ENCODE measurements at places on chromosomes 1 and 21. TPM values are rescaled to one million over a fixed set of nuclear protein-coding genes. Genes with fewer than 3 reads are reported as not detected.

SRRM1 gene
- 129 TPM for polyA plus RNA-seq

CHI3L2 gene
- polyA plus RNA-seq = 0.47 TPM

TEX35 gene
- not detected for polyA plus RNA-seq

GUCA2A gene
- not detected for polyA plus RNA-seq

LIPI gene
- 0.25 TPM for polyA plus RNA-seq

GRCh38 chr1:229028987-229029878, 241.7 kb upstream of the RAB4A start:
- no peak for DNase-seq

- no peak for DNase-seq
These were observed 176.5 kb downstream of the NPHP4 start for GRCh38 chr1:5815716-5816115.

DNA sequence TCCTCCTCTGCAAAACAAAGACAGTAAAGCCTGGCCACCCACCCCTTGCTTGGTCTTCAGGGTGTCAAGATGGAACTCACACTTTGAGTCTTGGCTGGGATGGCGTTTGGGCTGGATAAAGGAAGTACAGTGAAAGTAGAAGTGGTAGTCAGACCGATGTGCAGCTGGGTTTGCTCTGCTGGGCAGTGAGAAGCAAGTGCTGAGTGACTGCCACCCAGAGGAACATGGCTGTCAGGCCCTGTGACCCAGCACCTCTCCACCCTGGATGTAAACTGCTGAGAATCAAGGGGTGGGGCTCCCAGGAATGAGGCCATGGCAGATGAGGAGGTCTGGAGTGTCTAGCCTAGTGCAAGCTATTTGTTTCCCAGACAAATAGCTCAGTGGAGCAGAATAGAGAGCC, 51.2 kb downstream of the POFUT2 start:
- DNase-seq = no peak

- no peak for DNase-seq
These were observed 11.9 kb downstream of the PDE4B start for GRCh38 chr1:65804584-65804983.

DNA sequence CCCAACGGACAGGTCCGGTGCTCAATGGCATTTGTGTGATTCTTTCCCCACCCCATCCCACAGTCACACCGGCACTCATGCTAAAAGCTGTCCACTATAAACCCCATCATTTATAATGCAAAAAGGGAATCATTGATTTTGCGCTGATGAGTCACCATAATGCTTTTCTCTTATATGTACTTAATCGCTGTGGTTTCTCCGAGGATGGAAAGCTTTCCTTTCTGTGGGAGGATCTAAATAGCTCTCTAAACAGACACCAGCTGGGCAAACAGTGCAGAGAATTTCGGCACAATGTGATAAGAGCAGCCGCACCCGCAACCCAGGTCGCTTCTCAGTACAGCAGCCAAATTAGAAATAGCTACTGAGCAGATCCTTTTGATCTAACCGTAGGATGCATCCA, 85.6 kb downstream of the SETD4 start:
- no peak for DNase-seq

DNA sequence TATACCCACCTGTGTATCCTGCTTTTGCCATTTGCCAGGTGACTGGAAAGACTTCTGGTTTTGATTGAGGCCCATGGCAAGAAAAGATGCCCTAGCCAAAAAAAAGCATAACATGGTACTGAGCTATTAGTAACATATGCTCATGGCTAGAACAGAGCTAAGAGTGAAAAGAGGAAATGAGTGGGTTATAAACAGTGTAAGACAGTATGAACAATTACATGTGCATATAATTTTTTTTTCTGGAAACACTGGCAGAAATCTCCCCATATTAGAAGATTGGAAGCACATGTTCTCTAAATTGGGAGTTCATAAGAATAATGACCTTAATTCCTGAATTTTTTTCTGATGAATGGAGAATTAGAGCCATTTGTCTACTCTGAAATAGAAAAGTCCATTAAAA, 41.2 kb upstream of the PDC start:
- DNase-seq = no peak

GRCh38 chr1:230195199-230195598, 128.2 kb downstream of the GALNT2 start:
- DNase-seq = no peak

DNA sequence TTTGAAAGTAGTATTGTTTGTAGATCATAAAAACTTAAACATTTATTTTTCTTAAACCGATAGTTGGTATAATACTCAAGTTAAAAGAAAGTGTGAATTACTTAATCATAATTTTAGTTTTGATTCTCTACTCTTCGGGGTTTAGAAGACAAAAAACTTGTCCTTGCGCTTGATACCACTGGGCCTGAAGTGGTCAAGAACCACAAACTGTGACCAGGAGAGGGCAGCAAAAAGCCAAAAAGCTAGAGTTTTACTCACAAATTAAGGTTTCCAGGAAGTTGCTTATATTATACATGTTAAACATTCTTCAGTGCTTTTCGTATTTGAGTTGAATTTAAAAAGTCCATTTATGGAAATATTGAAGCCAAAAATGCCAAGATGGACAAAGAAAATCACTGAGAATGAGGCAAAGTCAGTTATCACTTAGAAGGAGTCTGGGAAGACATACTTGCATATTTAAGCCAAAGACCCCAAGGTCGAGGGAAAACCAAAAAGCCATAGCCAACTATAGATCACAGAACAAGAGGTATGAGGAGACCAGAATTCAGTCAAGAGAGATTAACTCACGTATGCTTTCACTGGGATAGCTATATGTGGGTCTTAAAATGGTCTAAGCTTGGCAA, 34.2 kb downstream of the EFCAB7 start:
- DNase-seq = no peak

- no peak for DNase-seq
These were observed at the start of gene CATSPER4 for GRCh38 chr1:26190373-26190987. Gene CATSPER4 (plus strand): TSS chr1:26190602. CDS start chr1:26190628, 26 bp downstream.

DNA sequence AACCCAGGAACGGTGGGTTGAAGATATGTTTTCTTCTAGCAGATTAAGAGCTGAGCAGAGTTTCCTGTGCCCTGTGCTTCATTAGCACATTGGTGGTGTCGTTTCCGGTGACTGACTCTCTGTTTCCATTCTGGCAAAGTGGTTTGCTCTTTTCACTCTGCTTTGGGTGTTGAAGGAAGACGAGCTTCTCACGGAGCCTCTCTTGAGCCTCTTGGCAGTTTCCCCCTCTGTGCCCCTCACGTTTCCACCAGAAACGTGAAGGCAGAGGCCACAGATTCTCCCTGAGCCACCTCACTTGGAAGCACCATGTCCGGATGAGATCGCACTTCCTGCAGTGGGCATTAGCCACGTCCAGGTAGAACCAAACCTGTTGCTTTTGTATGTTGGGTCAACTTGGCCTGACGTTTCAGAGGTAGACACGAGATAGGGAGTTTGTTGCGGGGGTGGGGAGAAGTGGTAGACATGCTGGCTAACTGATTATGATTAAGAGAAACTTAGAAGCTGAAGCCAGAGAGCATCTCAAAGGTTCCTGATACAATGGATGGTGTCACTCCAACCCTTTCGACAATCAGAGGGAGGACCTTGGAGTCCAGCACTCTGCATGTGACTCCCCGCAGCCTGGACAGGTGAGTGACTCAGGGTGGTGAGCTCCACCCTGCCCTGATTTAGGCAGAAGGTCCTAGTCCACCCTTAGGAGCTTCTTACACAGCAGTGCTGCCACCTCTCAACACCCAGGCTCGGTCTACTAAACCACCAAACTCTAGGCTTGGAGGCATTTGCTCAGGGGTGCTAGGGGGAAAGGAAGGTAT, at the start of gene LAX1:
Gene LAX1, plus strand, starts transcription at position 155 of the 809 bp plus-strand sequence. Its CDS starts 383 bp downstream, at position 538.
- no peak for DNase-seq

- DNase-seq = no peak
These were observed 6.5 kb upstream of the HMCN1 start for GRCh38 chr1:185727726-185728125.

Data from spinal cord (tissue), 10 donors.